Calu3 (cell line): ENCODE measurements at places on chromosomes 2 and 18. TPM values are rescaled to one million over a fixed set of nuclear protein-coding genes. Genes with fewer than 3 reads are reported as not detected.

DNA sequence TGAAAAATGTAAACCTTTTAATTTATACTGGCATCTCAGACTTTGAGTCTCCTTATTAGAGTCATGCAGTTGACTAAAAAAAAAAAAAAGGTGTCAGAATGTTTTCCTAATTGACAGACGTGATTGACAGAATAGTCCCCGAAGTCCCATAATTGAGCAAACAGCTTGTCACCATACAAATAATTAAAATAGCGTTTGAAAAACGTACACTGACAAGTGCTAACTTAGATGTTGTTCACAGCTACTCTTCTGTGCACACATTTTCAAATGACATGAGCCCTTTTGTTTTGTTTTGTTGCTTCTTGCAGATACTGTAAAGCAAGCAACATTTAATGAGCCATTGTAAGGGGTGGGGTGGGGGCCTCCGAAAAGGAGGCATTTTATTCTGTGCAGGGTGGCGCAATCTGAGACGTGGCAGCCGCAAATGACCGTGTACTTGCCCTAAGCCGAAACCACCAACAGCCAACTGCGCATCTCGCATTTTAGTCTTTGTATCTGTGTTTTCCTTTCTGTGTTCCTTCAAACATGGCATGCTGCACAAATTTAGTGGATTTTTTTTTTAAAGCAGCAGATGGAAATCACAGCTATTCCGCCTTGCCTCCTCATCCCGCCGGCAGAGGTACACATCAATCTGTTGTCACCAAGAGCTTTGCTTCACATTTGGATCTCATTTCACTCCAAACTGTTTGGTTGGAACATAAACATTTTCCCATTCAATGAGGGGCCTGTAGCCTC, 52.4 kb downstream of the LPIN1 start:
- peaks cover 28% of the 10 kb centered on the region for H3K36me3 ChIP-seq
- no peak overlapping the region for H3K4me3 ChIP-seq
- no peaks in the 10 kb centered on the region for H3K4me1 ChIP-seq
- no peak overlapping the region for H3K27ac ChIP-seq
- no peak for DNase-seq
- no peaks in the 10 kb centered on the region for H3K27me3 ChIP-seq

DNA sequence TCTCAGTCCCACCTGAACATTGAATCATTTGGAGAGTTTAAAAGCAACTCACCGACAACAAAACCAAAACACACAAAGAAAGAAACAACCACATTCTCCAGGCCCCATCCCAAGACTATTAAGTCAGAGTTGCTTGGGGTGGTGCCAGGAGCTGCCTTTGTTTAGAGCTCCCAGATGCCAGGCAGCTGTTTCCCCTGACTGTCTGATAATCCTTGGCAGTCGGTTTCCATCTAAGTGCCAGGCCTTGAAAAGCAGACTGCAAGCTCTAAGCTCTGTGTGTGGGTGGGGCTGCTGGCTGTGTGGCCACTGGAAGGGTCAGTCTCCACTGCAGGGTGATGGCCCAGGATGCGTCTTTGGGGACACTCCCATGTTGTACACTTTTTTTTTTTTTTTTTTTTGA, 255.3 kb upstream of the AGAP1 start:
- no peak overlapping the region for H3K27ac ChIP-seq
- H3K27me3 ChIP-seq: peaks cover 90% of the 10 kb centered on the region
- no peaks in the 10 kb centered on the region for H3K36me3 ChIP-seq
- DNase-seq: no peak
- no peaks in the 10 kb centered on the region for H3K4me1 ChIP-seq

- no peak overlapping the region for H3K27ac ChIP-seq
- H3K27me3 ChIP-seq: peaks cover 38% of the 10 kb centered on the region
- H3K4me3 ChIP-seq: peak overlapping the region; percentile 68
- H3K36me3 ChIP-seq: peaks cover 8% of the 10 kb centered on the region
- peak; percentile 25 for DNase-seq
- H3K4me1 ChIP-seq: peaks cover 8% of the 10 kb centered on the region
These were observed 1.6 kb upstream of the ALKAL2 start for GRCh38 chr2:289362-290089.

DNA sequence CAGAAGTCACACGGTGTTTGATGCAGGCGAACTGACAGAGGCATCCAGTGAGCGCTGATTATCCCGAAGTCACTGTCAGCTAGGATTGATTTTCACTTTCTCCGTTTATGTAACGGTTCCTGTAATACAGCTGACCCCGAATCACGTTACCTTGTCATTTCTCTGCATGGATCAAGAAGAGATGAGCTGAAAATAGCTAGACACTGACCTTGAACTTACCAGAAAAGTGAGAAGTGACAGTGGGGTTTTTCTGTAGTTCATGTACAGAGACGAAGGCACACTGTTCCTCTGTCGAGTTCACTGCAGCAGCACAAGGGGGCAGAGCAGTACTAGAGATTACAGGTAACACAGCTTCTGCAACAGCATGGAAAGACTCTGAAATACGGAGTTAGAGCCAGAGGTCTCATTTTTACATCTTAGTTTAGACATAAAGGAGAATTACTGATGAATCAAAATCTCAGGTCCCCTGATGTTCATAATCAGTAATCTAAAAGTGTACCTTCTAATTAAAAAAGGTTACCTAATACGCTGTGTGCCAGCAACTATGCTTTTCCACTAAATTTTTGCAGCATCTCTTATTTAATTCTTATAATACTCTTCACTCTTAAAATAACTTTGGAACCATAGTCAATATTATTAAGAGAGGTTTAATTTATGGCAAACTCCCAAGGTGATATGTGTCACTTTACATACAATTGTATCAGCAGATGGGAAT, 33.1 kb downstream of the ARHGAP15 start:
- peak; percentile 44 for DNase-seq
- no peak overlapping the region for H3K27ac ChIP-seq
- no peaks in the 10 kb centered on the region for H3K36me3 ChIP-seq

GRCh38 chr2:26697425-26697824, 4.9 kb downstream of the KCNK3 start:
- H3K4me1 ChIP-seq: peaks cover 9% of the 10 kb centered on the region
- peaks cover 81% of the 10 kb centered on the region for H3K27me3 ChIP-seq
- no peak for DNase-seq
- H3K4me3 ChIP-seq: no peak overlapping the region
- H3K36me3 ChIP-seq: no peaks in the 10 kb centered on the region
- no peak overlapping the region for H3K27ac ChIP-seq

DNA sequence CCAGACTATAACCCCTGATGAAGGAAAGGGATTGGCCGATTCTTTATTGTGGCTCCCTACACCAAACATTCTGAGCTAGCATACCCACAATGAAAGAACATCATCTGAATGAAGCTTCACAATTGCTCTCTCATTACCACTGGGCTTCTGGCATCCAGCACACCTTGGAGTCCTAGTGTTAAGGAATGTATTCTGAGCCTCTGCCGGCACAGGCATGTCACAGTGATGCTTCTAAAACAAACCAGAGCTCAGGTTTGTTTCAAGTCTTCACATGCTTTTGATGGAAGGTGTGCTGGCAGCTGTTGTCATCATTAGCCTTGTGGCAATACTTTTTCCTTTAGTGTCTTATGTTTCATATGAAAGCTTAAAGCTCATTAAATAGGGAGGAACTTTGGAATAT, 76.3 kb upstream of the RBBP8 start:
- H3K4me1 ChIP-seq: peaks cover 16% of the 10 kb centered on the region
- H3K27me3 ChIP-seq: no peaks in the 10 kb centered on the region
- H3K27ac ChIP-seq: no peak overlapping the region
- no peak for DNase-seq

DNA sequence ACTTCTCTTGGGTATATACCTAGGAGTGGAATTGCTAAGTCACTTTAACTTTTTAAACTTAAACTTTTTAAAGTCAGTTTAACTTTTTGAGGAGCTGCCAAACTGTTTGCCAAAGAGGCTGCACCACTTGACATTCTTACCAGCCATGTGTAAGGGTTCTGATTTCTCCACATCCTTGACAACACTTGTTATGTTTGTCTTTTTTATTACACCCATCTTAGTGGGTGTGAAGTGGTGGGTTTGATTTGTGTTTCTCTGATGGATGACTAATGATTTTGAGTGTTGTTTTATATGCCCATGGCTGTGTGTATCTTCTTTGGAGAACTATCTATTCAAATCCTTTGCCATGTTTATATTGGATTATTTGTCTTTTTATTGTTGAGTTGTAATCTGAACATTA, 13.6 kb downstream of the ASAP2 start:
- H3K4me3 ChIP-seq: no peak overlapping the region
- H3K27ac ChIP-seq: no peak overlapping the region
- H3K36me3 ChIP-seq: peaks cover 26% of the 10 kb centered on the region
- no peaks in the 10 kb centered on the region for H3K27me3 ChIP-seq
- DNase-seq: no peak

DNA sequence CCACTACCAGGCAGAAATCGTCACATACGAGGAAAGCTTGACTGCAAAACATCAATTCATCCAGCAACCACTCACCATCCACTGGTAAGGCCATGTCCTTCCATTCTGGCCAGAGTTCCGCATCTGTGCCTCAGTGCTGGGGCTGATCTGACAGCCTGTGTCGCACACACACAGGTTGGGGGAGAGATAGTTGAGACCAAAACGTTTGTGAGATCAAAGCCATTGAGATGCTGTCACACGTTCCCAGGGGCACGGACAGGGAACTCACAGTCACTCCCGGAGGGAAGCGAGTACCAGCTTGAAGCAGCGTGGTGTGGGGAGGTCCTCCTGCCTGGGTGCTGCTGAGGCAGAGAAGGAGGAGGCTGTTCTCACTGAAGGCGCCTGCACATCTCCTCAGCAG, 458.5 kb upstream of the SALL3 start:
- no peak overlapping the region for H3K27ac ChIP-seq
- H3K4me1 ChIP-seq: no peaks in the 10 kb centered on the region
- no peak for DNase-seq
- no peaks in the 10 kb centered on the region for H3K36me3 ChIP-seq
- no peak overlapping the region for H3K4me3 ChIP-seq

DNA sequence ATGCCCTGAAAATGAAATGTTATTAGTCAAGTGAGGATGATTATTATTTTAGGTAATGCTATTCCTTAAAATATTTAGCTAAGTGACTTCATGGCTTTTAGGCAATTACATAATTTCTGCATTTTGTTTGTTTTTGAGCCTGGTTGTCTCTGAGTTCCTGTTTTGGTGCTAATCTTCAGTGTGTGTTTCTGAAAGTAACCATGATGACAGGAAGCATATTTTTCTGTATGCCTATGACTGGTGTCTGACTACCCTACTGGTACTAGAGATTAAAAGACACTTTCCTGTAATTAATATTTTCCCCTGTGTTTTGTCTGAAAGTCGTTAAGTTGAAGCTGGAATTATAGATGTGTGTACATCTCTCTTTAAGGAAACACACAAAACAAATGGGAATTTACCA, 295.0 kb upstream of the SPRED2 start:
- no peaks in the 10 kb centered on the region for H3K36me3 ChIP-seq
- H3K4me3 ChIP-seq: no peak overlapping the region
- no peaks in the 10 kb centered on the region for H3K27me3 ChIP-seq
- no peak overlapping the region for H3K27ac ChIP-seq

The NOL4 gene
- total RNA-seq: not detected in 2 replicates

The RESP18 gene
- total RNA-seq: not detected in 2 replicates

The KIAA2012 gene
- total RNA-seq: 0.17 TPM in 1 of 2 replicates, not detected in the other

The CCDC74B gene
- total RNA-seq: 1.5 and 2.1 TPM in 2 replicates
